ENCODE measurements at places on chromosomes 11 and 22. TPM values are rescaled to one million over a fixed set of nuclear protein-coding genes. Genes with fewer than 3 reads are reported as not detected.

GRCh38 chr11:31645747-31646146 is 136.2 kb downstream of the ELP4 start:
- H3K27ac ChIP-seq, result peak overlapping the region; percentile 81
- no peak overlapping the region for H3K4me3 ChIP-seq
- H3K27me3 ChIP-seq, result no peaks in the 10 kb centered on the region
- DNase-seq, result peak; percentile 93
- H3K4me1 ChIP-seq, result peaks cover 14% of the 10 kb centered on the region

DNA sequence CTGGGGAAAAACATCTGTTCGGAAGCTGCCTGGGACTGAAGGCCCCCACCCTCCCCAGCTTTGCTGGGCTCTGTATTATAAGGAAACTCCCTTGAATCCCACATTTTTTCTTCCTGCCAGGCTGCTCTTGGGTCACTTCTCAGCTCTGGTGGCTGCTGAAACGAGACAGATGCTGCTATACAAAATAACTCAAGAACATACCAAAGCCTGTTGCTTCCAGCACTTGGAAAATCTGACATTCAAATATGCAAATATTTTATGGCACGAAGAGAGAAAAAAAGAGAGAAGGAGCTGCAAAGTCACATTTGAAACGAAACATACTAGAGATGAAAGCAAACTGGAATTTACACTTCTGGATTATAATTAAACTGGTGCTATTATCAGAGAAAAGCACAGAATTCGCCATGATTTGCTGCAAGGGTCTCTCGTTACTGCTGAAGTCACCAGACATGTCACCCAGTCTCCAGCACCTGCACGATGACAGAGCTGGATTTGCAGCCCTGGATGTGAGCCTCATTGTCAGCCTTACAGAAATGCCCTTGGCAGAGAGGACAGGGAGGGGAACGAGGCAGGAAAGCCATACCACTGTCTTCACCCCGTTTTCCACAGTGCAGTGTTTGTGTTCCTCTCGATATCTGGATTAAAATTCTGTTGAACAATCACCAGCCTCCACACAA is 47.9 kb upstream of the IGSF9B start:
- H3K27me3 ChIP-seq, result peaks cover 2% of the 10 kb centered on the region
- H3K36me3 ChIP-seq, result no peaks in the 10 kb centered on the region
- DNase-seq, result no peak
- H3K27ac ChIP-seq, result no peak overlapping the region

- H3K27ac ChIP-seq, result no peak overlapping the region
- H3K36me3 ChIP-seq, result no peaks in the 10 kb centered on the region
- no peak for DNase-seq
- no peaks in the 10 kb centered on the region for H3K4me1 ChIP-seq
- peaks cover 7% of the 10 kb centered on the region for H3K27me3 ChIP-seq
These were observed 10.9 kb upstream of the MPEG1 start for GRCh38 chr11:59223611-59224010.

GRCh38 chr11:69801513-69802335 is 17.5 kb downstream of the FGF3 start:
- H3K4me1 ChIP-seq, result no peaks in the 10 kb centered on the region
- no peak for DNase-seq
- no peak overlapping the region for H3K4me3 ChIP-seq
- H3K36me3 ChIP-seq, result no peaks in the 10 kb centered on the region

DNA sequence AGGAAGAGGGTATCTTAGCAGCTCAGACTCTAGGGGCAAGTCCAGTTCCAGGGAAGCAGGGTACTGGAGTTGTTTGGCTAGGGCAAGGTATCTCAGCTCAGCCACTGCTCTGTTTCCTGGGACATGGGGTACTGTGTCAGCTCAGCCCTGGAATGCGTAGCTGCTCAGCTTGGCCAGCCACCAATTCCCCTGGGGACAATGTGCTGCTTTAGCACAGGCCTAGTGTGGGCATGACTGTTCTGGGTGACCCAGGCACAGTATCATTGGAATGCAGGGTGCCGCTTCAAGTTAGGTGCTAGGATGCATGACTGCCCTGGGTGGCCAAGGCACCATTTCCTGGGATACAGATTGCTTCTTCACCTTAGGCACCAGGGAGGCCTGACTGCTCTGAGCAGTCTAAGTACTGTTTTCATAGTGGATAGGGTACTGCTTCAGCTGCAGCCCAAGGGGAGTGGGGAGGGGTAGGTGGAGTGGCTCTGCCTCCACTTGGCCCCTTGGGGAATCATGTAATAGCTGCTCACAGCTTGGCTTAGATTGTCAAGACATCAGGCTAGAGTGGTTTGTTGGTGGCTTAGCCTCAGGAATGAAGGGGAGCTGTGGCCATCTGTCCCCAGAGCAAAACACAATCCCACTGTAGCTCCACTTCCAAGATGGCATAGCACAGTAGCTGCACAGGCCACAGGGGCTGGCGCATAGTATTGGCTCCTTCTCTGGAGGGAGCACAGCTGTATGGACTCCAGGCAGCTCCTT is 36.0 kb downstream of the MADD start:
- H3K27me3 ChIP-seq, result no peaks in the 10 kb centered on the region
- DNase-seq, result no peak
- H3K27ac ChIP-seq, result no peak overlapping the region
- peaks cover 21% of the 10 kb centered on the region for H3K36me3 ChIP-seq
- no peak overlapping the region for H3K4me3 ChIP-seq

DNA sequence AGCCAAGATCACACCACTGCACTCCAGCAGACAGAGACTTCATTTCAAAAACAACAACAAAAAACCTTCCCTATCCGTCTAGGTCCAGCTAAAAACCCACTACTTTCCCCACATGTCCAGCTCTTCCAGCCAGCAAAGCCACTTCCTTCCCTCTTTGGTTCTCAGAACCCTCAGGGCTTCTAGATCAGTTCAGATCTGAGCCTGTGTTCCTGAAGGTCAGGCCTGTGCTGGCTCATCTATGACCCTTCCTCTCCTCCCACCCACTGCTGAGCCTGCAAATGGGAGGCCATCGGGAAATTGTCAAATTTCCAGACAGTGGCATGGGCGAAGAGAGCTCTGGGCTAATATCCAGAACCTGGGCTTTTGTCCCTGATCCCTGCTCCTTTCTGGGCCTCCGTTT is 37.8 kb downstream of the SLCO2B1 start:
- no peak for DNase-seq
- no peak overlapping the region for H3K4me3 ChIP-seq
- H3K27ac ChIP-seq, result no peak overlapping the region
- no peaks in the 10 kb centered on the region for H3K4me1 ChIP-seq
- peaks cover 5% of the 10 kb centered on the region for H3K27me3 ChIP-seq
- H3K36me3 ChIP-seq, result no peaks in the 10 kb centered on the region

DNA sequence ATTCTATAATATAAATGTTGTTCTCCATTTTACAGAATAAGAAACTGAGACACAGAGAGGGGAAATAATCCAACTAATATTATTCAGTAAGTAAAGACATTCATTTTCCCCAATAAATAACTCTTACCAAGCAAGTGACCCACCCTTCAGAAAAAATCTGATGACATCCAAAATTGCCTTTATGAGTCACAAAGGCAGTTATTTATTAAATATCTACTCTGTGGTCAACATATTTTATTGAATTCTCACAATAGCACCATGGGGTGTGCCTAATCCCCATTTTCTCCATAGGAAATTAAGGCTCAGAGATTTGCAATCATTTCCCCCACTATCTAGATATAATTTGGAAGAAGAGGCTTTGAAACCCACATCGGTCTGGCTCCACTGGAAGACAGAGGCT is 161.5 kb upstream of the ISX start:
- no peaks in the 10 kb centered on the region for H3K4me1 ChIP-seq
- no peak for DNase-seq
- H3K27me3 ChIP-seq, result no peaks in the 10 kb centered on the region
- H3K36me3 ChIP-seq, result no peaks in the 10 kb centered on the region
- H3K4me3 ChIP-seq, result no peak overlapping the region

DNA sequence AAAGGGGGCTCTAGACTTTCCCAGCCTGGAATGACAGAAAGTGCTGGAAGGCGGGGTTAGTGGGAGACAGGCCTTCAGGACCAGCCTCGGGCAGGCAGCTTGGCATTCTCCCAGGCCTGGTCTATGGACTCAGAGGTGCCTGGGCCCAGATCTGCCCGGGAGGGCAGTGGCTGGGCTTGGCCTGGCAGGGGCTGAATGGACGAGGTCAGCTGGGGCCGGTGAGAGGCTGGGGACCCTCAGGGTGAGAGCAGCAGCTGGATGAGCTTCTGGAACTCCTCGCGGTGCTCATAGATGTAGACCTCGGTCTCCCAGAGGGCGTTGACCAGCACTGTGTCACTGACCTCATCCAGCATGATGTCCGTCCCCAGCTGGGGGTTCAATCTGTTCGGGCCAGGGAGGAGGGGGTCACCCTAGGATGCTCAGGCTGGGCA is 1.5 kb upstream of the BAIAP2L2 start:
- H3K4me1 ChIP-seq, result no peaks in the 10 kb centered on the region
- no peaks in the 10 kb centered on the region for H3K36me3 ChIP-seq
- no peak for DNase-seq
- H3K27me3 ChIP-seq, result no peaks in the 10 kb centered on the region

- H3K27me3 ChIP-seq, result peaks cover 3% of the 10 kb centered on the region
- no peak for DNase-seq
- H3K4me1 ChIP-seq, result peaks cover 19% of the 10 kb centered on the region
- H3K4me3 ChIP-seq, result peak overlapping the region; percentile 91
- peak overlapping the region; percentile 62 for H3K27ac ChIP-seq
These were observed 862 bp downstream of the GGA1 start for GRCh38 chr22:37609240-37610152.

DNA sequence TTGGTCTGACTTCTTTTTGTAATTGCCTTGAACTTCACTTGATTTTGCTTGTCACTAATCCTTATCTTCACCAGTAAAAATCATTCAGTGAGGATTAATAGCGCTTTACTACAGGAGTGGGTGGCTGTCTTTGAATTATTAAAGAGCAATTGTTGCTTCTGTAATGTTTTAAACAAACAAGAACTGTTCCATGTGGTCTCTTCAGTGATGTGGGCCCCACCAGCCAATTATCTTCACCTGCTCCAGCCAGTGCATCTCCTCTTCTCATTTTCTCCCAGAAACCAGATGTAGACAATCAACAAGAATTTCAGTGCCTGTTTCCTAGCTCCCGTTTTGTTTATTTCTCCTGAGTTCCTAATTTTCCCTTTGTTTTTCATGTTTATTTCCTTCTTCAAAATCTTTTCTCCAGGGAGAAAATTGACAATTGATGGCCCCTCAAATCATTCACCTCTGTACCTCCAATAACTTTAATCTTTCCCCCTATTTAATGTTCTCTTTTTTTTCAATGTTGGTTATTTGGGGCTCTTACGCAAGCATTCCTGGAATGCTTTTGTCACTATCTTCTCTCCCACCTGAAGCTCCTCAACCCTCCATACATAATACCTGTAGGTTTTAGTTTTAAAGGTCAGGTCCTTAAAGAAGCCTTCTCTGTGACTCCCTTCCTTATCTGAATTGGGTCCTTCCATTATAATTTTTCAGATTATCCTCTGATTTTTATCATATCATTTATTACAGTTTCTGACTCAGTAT is 115.1 kb downstream of the ARFGAP2 start:
- no peaks in the 10 kb centered on the region for H3K27me3 ChIP-seq
- no peaks in the 10 kb centered on the region for H3K36me3 ChIP-seq
- no peak for DNase-seq
- H3K4me1 ChIP-seq, result peaks cover 3% of the 10 kb centered on the region
- H3K27ac ChIP-seq, result no peak overlapping the region

GRCh38 chr11:64831411-64831891 is 13.0 kb downstream of the CDC42BPG start:
- H3K36me3 ChIP-seq, result no peaks in the 10 kb centered on the region
- H3K4me3 ChIP-seq, result no peak overlapping the region
- no peak overlapping the region for H3K27ac ChIP-seq

DNA sequence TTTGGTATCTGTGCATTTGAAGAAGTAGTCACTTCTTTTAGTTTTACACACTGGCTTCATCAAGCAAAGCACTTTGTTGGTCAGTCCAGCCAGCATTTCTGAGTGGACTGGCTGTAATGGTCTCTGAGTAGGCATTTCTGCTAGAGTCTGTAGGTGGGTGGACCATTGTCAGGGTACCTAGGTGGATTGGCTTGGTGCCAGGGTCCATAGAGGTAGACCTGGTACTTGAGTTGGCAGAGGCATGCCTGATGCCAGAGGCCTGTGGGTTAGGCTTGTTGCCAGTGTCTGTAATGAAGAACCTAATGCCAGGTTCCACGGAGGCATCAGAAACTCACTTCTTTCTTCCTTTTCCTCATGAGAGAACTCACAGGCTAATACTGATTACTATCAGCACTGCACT is 157.9 kb upstream of the C11orf87 start:
- no peak overlapping the region for H3K4me3 ChIP-seq
- DNase-seq, result no peak
- no peak overlapping the region for H3K27ac ChIP-seq
- no peaks in the 10 kb centered on the region for H3K36me3 ChIP-seq

GRCh38 chr11:83047515-83048225 is 24.0 kb downstream of the RAB30 start:
- no peaks in the 10 kb centered on the region for H3K36me3 ChIP-seq
- no peak overlapping the region for H3K4me3 ChIP-seq
- no peak overlapping the region for H3K27ac ChIP-seq
- no peaks in the 10 kb centered on the region for H3K27me3 ChIP-seq
- peak; percentile 50 for DNase-seq

DNA sequence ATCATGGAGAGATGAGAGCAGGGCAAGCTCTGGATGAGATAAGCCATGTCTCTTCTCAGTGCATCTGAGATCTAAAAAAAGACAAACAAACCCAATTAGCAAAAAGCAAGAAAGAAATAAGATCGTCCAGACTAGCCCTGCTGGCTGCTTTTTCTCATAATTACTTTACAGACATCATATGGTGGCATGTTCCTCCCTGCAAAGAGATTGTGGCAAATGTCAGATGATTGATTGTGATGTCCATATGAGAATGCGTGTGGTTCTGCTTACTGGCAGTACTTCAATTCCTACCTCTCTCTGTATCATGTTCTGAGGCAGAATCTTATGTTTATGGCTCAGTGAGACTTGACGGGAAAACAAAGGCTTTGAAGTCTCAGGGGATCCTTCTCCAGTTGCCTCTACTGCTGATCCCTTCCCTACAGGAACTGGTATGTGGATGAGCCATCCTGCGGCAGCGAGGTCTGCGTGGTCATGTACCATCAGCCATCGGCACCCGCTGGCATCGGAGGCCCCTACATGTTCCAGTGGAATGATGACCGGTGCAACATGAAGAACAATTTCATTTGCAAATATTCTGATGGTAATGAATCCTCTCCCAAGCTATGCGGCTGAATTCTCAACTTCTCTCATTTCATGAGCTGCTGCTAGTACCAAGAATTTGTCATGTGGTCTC is 8.8 kb downstream of the LAYN start:
- H3K27ac ChIP-seq, result no peak overlapping the region
- no peaks in the 10 kb centered on the region for H3K27me3 ChIP-seq
- peaks cover 2% of the 10 kb centered on the region for H3K4me1 ChIP-seq
- DNase-seq, result no peak

DNA sequence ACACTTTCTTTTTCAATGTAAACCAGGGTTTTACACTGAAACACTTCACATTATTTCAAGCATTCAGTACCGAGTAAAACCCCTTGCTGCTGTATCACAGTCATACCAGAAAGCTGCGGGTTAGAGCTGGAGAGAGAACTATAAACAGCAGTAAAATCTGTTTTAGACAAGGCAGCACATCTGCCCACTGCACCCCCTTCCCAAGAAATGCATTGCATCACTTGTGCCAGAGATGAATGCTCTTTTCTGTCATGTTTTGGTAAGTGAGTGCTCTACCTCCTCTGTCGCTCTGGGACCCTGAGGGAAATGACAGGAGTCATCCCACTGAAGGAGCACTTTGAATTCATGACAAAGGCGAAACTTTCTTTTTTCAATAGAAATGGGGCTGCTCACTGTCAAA is 107.2 kb downstream of the MAML2 start:
- H3K27ac ChIP-seq, result no peak overlapping the region
- no peaks in the 10 kb centered on the region for H3K27me3 ChIP-seq
- no peak overlapping the region for H3K4me3 ChIP-seq

Gene PDGFD
- total RNA-seq, result 2.1 TPM

Gene ADSL
- 70.1 TPM for total RNA-seq

Gene C11orf52
- 0.60 TPM for total RNA-seq

Gene DEUP1
- total RNA-seq, result 0.91 TPM

Data from astrocyte (in vitro differentiated cells and primary cell).